ENCODE measurements at places on chromosomes 4 and X. TPM values are rescaled to one million over a fixed set of nuclear protein-coding genes. Genes with fewer than 3 reads are reported as not detected.
A peak's percentile ranks its signal among the peaks of the same experiment; 100 is the strongest.

DNA sequence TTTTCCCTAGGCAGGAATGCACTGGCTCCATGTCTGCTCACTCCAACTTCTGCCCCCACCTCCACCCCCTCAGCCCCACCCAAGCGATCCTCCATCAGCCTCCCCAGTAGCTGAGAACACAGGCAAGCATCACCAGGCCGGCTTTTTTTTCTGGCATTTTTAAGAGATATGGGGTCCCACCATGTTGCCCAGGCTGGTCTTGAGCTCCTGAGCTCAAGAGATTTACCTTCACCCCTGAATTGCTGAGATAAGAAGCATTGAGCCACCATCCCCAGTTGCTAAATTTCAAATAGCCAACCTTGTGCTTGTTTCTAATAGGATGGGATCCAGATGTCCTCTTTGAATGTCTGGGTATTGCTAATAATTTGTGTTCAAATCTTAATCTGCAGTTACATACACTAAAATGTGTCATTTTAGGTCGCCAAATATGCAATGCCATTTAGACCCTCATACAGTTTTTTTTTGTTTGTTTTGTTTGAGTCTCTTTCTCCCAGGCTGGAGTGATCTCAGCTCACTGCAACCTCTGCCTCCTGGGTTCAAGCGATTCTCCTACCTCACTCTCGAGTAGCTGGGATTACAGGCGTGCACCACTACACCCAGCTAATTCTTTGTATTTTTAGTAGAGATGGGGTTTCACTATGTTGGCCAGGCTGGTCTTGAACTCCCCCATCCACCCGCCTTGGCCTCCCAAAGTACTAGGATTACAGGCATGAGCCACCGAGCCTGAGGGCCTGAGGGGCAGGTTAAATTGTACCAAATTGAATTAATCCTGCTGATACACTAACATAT, 8.8 kb downstream of the LARP7 start:
- DNase-seq, result no peak

CORIN gene
- 0.38 TPM for total RNA-seq

DNA sequence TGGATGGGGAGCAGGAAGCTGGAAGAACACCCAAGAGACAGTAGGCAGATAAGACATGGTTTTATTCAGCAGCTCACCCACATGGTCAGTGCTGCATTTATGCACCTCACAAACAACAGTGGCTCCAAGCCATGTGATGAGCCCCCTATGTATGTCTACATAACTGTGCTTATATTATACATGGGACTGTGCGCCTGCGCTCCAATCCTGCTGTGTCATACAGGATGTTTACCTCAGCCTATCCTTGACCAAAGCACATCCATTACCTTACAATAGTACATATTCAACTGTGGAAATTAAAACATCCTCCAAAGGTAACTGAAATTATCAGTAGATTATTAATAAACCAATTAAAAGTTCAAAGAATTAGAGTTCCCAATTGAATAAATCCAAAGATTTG, 44.1 kb upstream of the SGMS2 start:
- no peak for DNase-seq

PARM1 gene
- not detected for total RNA-seq

GABRA4 gene
- total RNA-seq, result not detected

- peak; percentile 21 for DNase-seq
These were observed 55.2 kb downstream of the ARHGEF6 start for GRCh38 chrX:136725441-136726104.

PABPC1L2A gene
- total RNA-seq, result not detected

- DNase-seq, result no peak
These were observed 2.0 kb downstream of the PRKX start for GRCh38 chrX:3711331-3711917.

DNA sequence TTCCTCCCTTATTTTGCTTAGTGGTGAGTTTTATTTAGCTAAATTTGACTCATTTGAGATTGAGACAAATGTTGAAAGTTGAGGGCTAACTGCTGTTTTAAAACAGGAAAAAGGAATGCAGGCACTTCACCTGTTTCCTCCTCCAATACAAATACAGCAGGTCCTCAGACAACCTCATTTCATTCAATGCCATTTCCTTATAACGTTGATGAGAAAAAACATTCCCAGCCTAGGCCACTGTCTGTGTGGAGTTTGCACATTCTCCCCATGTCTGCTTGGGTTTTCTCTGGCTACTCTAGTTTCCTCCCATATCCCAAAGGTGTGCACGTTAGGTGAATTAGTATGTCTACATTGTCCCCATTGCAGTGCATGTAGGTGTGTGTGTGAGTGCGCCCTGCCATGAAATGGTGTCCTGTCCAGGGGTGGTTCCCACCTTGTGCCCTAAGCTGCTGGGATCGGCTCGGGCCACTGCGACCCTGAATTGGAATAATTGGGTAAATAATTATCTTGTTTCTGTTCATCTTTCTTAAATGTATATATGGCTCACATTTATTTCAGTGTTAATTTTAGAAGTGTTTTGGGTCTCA, 21.9 kb downstream of the SMAD1 start:
- DNase-seq, result no peak

- DNase-seq, result no peak
These were observed 376.6 kb upstream of the EMCN start for GRCh38 chr4:100894339-100894870.

GRCh38 chrX:48835524-48836329, at the start of gene PCSK1N:
PCSK1N (minus strand) TSS chrX:48835610; CDS start chrX:48835532, 78 bp downstream.
- DNase-seq, result no peak

DNA sequence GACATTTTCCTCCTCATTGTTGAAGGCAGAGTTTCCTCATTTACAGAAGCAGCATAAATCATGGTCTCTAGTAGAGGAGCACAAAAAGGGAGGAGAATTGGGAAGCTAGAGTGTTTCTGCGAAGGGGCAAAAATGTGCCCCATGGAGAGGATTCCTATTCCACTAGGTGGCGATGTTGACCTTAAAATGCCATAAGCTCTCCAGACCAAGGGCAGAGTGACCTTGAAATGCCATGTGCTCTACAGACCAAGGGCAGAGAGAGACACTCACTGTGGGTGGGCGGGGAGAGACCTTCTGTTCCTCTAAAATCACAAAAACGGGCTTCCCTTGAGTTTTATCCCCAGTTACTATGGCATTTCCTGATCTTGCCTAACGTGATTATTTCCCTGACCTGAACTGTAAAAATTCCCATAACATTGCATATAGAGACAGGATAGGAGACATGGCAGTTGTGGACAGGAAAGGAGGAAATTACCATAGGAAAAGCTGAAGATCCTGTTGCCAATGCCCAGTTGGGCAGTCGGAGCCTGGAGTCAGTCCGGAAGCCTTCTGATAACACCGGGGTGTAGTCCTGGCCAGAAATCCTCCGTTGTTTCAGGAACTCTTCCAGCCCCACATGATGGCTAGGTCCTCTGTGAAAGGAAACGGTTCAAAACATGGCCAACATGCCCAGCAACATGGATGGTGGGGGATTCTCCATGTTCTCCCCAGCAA, 567.7 kb downstream of the MAGEB5 start:
- DNase-seq, result peak; percentile 0

DNA sequence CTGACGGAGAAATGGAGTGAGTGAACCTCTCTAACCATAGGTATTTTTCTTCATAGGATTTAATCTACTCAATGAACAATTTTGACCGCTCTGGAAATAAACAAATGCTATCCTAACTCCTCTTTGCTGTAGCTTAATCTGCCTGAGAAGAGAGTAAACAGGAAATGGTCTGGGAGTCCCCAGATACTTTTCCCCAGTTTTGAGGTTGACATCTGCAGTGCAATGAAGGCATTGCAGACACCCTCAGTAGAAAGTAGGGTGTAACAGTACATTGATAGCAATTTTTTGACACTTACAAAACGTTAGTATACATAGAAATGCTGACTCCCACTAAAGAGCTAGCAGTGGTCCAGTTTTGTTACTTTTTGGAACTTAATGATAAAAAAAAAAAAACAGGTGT, 495.9 kb upstream of the FAM241A start:
- DNase-seq, result no peak

SLC9A6 gene
- total RNA-seq, result 24.2 TPM

- DNase-seq, result no peak
These were observed 168.4 kb upstream of the NHS start for GRCh38 chrX:17206584-17206983.

OTUD5 gene
- 23.0 TPM for total RNA-seq

MAGEA10 gene
- total RNA-seq, result not detected

DNA sequence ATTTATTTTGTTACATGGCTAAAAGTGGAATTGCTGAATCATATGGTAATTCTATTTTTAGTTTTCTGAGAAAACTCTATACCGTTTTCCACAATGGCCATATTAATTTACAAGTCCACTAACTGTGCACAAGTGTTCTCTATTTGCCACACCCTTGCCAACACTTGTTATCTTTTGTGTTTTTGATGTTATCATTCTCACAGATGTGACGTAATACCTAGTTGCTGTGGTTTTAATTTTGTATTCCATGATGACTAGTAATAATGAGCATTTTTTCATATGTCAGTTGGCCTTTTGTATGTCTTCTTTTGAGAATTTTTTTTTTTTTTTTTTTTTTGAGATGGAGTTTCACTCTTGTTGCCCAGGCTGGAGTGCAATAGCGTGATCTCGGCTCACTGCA, 164.2 kb upstream of the SPANXN4 start:
- DNase-seq, result no peak

DNA sequence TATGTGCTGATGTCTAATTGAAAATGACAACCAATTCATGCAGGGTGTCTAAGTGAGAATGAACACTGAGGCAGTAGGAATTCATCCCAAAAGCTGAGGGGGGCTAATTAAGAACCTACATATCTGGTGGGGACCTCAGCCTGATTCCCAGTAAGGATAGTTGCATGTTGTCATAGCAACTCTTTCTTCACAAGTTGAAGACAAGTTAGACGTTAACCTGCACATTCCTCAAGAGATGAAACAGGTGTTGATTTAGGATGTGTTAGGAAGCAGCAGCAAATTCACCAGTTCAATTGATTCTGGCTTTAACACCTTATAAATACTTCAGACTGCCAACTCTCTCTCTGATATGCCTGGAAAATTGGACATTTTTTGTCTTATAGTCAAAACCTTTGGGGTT, 7.3 kb downstream of the FNIP2 start:
- DNase-seq, result no peak

NR0B1 gene
- 0.26 TPM for total RNA-seq

- no peak for DNase-seq
These were observed 116.1 kb downstream of the ARHGAP10 start for GRCh38 chr4:147847751-147848590.

DNA sequence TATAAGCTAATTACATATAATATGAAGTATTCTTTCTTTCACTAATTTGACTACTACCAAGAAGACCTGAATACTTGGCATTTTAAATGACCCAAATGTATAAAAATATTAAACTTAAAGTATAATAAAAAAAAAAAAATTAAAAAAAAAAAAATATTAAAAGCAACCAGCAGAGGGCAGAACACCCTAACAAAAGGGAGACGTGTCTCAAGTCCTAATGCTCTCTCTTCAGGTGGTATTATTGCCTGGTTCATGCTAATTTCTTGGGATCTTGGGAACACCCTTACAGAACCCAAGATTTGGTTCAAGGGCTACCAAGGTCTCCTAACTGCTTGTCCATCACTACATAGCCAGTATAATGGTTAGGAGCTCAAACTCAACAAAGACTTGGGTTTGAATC, 754.8 kb downstream of the RAB28 start:
- DNase-seq, result peak; percentile 21

DNA sequence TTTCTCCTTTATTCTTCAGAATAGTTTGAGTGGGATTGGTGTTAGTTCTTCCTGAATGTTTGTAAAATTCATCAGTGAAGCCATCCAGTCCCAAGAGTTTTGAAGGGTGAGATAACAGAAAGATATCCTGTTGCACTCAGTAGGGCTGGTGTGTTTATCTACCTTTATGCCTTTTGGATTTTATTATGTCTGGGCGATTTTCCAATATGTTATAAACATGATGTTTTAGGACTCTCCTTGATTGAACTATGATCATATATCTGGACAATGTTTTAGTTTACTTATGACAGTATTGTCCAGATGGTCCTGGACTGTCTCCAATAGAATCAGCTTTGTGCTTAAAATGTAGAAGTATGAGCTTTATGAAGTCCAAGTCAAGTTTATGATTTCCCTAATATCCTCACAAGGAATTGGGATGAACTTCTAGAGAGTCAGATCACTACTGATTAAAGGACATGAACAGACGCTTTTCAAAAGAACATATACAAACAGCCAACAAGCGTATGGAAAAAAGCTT, 77.6 kb upstream of the ITM2A start:
- DNase-seq, result no peak

DNA sequence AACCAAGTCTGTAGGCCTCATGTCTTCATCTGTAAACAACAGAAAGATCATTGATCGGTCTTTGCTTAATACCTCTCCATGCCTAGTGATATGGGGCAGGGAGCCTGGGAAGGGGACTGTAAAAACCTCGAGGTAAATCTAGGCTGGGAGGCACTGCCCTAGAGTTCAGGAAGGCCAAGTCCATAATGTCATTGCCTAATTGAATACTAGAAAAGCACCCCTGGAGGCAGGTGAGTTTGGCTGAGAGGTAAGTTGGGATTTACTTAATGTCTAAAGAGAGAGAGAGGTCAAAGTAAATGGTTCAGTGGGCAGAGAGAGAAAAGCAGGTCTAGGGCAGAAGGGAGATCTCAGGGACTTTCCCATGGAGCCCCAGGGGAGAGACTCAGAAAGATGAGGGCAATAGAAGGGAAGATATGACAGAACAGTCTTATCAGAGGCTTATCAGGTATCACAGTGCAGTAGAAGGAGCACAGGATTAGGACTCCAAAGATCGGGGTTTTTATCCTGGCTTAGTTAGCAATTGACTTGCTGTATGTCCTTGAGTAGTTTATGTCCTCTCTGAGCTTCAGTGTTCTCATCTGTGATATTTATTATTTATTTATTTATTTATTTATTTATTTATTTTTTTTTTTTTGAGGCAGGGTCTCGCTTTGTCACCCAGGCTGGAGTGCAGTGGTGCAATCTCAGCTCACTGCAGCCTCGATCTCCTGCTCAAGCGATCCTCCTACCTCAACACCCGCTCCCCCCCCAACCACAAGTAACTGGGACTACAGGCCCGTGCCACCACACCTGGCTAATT, 85.2 kb downstream of the SLC16A2 start:
- DNase-seq, result no peak

UGT2B15 gene
- not detected for total RNA-seq

- DNase-seq, result no peak
These were observed at the start of gene P2RY10 for GRCh38 chrX:78945186-78945912. P2RY10 (plus strand) TSS chrX:78945391; CDS start chrX:78960521, 15,130 bp downstream.

GRCh38 chr4:165680821-165681220, 192.2 kb upstream of the TLL1 start:
- DNase-seq, result no peak
